ENCODE measurements at places on chromosomes 2 and 18.
A peak's percentile ranks its signal among the peaks of the same experiment; 100 is the strongest.

DNA sequence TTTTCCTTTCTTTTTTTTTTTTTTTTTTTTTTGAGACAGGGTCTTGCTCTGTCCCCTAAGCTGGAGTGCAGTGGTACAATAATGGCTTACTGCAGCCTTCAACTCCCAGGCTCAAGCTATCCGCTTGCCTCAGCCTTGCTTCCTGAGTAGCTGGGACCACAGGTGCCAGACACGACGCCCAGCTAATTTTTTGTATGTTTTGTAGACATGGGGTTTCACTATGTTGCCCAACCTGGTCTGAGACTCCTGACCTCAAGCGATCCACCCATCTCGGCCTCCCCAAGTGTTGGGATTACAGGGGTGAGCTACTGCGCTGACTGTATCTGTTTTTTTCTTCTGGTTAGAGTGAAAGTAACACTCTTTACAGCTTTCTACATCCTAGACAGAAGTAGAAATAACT, 240.3 kb upstream of the FBXO11 start:
- no peak for DNase-seq

DNA sequence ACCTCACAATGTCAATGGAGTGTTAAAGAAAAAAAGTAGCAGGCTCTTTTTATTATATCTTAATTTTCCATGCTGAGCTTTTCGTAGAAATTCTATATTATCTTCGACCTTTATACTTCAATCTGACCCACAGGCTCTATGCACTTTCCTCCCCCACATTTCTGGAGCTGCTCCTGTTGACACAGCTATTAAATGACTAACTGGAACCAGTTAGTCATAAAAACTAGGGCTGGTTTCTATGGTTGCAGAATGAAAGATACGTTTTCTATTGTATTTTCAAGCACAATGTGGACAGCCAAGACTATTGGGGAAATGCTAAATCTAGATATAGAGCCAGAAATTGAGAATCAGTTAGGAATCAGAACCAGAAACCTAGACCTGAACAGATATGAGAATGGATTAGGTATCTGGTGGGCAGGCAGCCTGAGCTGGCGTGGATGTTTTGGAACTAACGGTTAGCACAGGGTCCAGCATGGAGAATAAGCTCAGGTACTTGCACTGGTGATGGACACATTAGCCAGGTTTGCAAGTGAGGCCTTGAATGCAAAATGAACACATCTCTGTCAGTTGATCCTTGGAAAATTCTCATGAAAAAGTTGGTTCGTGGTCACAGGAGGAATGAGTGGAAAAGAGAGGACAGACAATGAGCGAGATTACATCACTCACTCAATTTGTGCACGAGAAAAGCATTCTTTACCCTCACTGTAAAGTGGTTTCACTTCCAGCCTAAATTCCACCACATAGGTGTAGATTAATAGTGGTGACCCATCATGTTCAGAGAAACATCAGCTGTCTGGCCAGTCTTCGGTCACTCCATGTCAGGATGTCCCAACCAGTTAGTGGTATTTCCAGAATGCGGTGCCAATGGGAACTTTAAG, 144.6 kb upstream of the EPHA4 start:
- DNase-seq: no peak

GRCh38 chr2:203718087-203718486, 11.6 kb downstream of the CD28 start:
- DNase-seq: no peak

DNA sequence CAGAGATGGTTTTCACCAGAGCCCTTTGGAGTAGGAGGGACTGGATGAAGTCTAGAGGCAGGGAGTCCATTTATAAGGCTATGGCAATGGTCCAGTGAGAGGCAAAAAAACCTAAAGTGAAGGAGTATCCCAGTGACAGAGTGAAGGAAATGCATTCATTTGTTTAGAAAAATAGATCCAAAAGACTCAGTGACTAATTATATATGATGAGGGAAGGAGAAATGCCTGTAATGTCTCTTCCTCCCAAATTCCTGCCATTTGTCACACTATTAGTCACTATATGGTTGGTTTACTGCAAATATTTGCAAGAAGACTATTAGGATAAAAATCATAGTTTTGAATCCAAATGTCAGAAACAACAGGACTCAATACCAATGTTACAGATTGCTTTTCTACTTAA, 104.2 kb downstream of the ZNF521 start:
- DNase-seq: no peak

- no peak for DNase-seq
These were observed 526 bp downstream of the PRKRA start for GRCh38 chr2:178450524-178450773.

DNA sequence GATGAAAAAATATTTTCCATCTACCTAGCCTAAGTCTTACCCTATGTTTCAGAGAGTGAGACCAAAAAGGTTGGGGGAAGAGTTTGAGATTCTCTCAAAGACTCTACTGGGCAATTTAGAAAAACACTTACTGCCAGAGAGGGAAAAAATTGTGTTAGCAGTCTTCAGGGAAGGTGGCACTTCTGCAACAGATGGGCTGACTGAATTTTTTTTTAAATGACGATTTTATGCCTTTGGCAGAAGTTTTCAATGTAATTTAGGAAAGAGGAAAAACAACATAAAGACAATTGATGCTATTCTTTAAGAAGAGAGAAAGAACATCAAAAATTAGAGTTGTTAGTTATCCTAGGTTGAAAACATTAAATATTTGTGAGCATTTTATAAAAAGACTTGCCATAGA, 1894.5 kb upstream of the PIK3C3 start:
- DNase-seq: no peak

DNA sequence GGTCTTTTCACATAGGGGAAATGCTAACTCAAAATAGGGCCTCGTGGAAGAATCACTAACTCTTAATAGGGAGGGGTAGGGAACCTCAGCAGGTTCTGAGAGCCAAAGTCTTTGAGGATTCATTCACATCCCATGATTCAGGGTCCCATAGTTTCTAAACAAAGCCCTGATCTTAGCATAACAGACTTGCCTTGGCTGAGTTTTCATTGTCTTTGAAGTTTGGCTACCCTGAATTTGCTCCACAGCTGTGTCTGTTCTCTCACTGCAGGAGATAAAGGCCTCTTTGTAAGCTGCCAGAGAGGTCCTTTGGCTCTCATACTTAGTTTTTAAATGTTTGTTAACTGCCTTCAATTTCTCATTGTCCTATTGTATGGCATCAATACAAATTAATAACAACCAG, 54.5 kb downstream of the ZDBF2 start:
- no peak for DNase-seq

DNA sequence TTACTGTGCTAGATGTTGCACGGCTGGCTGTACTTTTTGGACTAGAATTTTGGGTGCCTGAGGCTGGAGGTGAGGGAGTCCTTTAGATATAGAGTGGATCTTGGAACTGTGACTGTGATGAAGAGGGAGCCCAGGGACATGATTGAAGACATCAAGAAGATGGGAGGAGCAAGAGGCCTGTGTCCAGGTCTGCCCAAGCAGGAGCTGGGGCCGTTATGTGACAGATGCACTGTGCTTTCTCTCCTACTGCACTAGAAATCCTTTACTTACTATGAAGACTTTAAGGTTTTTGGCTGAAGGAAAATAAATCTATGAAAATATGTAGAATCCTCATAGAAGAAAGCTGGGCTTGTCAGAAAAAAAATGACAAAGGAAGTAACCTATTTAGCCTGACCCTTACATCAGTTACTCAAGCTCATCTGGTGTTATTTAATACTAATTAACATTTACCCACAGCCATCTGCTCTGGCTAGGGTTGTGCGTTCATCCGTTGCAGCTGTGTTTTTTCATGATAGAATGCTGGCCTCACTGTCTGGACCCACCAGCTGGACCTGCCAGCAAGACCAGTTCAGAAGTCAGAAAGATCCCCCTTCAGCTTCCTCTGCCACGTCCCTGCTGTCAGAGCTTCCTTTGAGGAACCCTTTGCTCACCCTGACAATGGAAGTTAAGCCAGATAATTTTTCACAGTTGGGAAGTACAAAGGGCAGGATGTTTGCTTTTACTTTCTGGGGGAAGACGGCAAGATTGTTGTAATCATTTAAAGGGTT, 16.7 kb downstream of the TSN start:
- DNase-seq: no peak

DNA sequence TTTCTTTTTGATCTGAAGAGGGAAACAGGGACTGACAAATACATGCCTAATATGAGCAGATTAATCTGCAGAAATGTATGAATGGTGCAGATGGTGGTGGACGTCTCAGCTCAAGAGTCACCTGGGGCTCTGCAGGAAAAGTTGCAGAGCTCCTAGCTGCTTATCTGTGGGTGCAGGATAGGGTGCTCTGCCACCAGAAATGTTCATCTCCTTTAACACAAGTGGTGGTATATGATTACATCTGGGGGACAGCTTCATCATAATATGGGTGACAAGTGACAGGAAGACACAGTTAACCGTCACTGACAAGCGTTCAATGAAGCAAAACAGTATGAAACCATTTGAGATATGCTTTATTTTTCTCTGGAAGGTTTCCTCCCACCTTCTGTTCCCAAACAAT, 121.2 kb upstream of the LINC00305 start:
- DNase-seq: no peak

DNA sequence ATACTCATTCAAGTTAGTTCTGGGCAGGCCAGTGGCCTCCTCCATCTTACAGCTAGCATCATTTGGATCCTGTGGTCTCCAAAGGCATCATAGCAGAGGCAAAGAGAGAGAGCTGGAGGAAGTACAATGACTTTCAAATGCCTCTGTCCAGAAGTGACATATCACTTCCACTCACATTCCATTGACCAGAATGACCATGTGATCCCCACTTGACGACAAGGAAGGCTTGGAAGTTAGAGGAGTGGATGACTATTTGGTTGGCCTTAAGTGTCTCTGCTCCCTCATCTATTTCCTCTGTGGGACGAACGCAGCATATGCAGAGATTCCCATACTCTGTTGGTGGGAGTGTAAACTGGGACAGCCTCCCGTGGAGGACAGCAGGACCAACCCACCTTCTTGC, 27.8 kb upstream of the MLPH start:
- no peak for DNase-seq

DNA sequence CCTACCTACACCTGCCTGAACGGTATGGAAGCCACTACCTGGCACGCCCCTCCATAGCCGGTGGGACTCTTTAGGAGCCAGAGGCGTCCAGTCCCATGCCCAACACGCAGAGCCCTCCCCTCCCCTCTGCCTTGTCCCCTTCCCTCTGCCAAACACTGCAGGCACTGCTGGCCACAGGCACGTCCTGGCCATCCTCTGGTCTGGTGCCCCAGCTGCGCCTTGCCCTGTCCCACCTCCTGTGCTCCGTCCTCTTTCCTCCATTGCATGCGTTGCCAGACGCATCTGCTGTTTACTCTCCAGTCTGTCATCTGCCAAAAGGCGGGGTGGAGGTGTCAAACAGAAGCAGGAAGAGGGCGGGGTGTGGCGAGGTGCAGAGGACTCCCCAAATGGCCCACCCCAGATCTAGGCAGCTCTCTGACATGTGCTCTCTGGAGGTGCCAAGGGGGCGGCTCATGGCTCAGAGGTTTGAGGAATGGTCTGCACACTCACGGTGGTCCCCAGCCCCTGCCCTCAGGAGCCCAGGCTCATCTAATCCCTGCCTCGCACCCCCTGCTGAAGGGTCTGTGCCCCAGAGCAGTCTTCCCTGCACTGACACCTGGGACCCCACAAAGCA, 45.1 kb downstream of the HS6ST1 start:
- DNase-seq: peak; percentile 10

DNA sequence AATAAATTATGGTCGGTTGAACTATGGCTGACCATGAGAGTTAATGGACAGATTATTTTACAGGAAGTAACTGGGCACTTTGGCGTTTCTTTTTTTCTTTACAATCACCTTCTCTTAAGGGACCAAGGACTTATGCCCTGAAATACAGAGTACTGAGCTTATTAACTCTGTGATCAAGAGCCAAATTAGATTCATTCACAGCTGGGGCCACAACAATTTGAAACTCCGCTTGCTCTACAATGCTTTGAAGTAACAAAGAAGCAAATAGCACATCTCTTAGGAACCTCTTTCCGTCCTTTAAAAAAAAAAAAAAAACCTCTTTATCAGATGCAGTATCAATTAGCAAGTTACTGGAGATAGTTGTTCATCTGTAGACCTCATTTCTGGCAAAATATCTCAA, 112.0 kb downstream of the LYPD6 start:
- DNase-seq: no peak

GRCh38 chr2:10350761-10351160, 48.1 kb downstream of the HPCAL1 start:
- no peak for DNase-seq

DNA sequence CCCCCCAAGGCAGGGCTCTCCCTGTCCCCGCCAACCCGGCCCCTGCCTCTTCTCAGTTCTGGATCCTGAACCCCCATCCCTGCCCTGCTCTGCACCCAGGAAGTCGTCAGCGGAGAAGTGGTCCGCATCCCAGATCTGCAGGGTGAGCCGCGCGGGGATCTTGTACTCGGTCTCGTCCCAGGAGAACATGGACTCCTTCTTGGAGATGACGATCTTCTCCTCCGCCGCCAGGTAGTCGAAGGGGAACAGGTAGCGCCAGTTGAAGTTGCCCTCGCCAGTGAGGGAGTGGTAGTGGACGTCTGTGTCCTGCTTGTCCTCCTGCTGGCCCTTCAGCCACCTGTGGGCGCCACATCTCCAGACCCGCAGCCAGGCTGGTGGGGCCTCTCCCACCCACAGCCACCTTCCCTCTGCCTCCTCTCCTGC, 16.3 kb downstream of the OTOF start:
- DNase-seq: no peak

DNA sequence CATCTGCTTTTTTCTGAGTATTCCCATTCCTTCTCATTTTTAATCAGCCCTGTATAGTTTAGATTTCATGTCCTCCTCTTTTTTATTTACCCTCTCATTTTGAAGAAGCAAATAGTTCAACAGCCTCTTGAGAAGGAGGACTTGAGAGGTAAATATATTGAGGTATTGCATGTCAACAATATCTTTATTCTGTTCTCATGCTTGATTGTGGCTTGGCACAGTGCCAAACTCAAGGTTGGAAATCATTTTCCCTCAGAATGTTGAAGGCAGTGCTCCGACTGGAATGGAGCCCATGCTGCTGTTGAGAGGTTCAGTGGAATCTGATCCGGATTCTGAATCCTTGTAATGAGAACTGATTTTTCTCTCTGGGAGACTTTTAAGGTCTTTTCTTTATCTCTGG, 31.0 kb upstream of the GALNT3 start:
- no peak for DNase-seq

- DNase-seq: no peak
These were observed at the start of gene SLC11A1 for GRCh38 chr2:218381916-218382366. Gene SLC11A1, plus strand, starts transcription at chr2:218382273. Its CDS starts 96 bp downstream, at chr2:218382369.

DNA sequence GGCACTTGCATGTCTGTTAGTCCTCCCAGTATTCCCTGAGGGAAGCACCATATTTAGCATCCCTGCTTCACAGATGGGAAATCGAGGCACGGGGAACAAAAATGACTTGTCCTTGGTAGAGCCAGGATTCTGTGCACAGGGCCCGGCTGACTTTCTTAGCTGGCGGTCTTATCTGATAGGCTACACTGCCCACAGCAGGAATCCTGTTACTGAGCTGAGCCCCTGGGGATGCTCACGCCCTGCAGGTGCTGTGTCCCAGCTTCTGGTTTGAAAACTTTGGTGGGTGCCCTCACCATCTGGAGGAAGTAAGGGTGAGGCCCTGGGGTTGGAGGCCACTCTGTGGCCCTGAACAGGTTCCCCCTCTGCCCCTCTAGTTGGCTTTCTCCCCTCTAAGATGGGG, 68.4 kb upstream of the MCFD2 start:
- DNase-seq: no peak

Data from activated B cell treated with CpG ODN at 0.5 μM for 24 hours (primary cell).